ENCODE measurements at places on chromosomes 7 and 10. TPM values are rescaled to one million over a fixed set of nuclear protein-coding genes. Genes with fewer than 3 reads are reported as not detected.
A peak's percentile ranks its signal among the peaks of the same experiment; 100 is the strongest.

Gene LAMB4
- total RNA-seq, result 0.45 TPM

DNA sequence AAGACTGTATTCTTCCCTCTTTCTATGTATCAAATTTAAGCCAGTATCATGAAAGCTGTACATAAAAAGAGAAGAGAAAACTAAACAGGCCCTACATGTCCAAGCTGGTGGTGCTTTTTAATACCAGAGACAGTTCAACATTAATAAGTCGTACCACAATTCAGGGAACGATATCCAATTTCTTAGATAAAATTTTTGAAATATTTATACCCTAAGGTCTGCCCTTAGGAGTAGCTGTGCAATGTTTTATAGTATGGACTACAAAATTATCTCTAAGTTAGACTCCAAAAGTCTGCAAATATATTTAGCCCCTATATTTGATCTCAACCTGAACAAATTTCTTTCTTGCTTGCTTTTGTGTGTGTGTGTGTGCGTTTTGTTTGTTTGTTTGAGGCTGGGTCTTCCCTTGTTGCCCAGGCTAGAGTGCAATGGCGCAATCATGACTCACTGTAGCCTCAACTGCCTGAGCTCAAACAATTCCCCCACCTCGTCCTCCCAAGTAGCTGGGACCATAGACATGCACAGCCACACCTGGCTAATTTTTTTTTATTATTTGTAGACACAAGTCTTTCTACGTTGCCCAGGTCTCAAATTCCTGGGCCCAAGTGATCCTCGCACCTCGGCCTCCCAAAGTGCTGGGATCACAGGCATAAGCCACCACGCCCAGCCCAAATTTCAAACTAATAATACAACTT, 13.2 kb downstream of the ARHGAP19 start:
- DNase-seq, result no peak
- H3K27me3 ChIP-seq, result no peaks in the 10 kb centered on the region
- peaks cover 10% of the 10 kb centered on the region for H3K4me1 ChIP-seq
- H3K4me3 ChIP-seq, result no peak overlapping the region

GRCh38 chr7:129771201-129771927, 159.8 kb downstream of the NRF1 start:
- H3K36me3 ChIP-seq, result no peaks in the 10 kb centered on the region
- H3K4me3 ChIP-seq, result no peak overlapping the region
- DNase-seq, result no peak
- no peaks in the 10 kb centered on the region for H3K4me1 ChIP-seq
- H3K27ac ChIP-seq, result no peak overlapping the region

- peaks cover 7% of the 10 kb centered on the region for H3K27me3 ChIP-seq
- H3K4me1 ChIP-seq, result no peaks in the 10 kb centered on the region
- no peak for DNase-seq
- H3K36me3 ChIP-seq, result no peaks in the 10 kb centered on the region
- H3K27ac ChIP-seq, result no peak overlapping the region
- H3K4me3 ChIP-seq, result no peak overlapping the region
Measured at GRCh38 chr7:10657837-10658236, 315.8 kb upstream of the PHF14 start.

DNA sequence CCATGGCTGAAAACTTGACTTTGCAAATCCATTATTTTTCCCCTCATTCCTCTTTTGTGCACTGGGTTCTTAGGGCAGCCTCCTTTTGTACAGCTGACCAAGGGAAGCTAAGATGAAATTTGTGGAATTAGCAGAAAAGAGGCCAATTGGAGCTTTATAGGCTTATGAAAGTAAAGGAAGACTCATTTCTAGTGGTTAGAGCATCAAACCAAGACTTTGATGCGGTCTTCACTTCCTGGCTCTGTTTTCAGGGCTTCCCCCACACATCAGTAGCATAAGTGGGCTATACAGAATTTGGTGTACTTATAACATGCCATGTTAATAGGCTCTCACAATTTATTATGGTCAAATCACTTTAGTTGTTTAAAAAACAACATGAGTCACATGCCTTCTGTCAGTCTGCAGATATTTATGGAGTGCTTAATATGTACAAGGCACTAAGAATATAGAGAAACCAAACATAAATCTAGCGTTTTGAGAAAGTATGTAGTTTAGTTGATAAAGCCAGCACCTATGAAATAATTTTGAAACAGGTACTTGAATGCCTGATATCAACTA, 5.7 kb downstream of the AUTS2 start:
- peaks cover 18% of the 10 kb centered on the region for H3K27me3 ChIP-seq
- H3K4me3 ChIP-seq, result no peak overlapping the region
- H3K4me1 ChIP-seq, result peaks cover 2% of the 10 kb centered on the region
- peak; percentile 25 for DNase-seq
- H3K27ac ChIP-seq, result no peak overlapping the region
